Retinal pigment epithelial cell (primary cell): ENCODE measurements at places on chromosomes 1 and 21.

GRCh38 chr1:209355415-209355814, 228.1 kb upstream of the CAMK1G start:
- no peak for DNase-seq

GRCh38 chr1:31436596-31437432, 23.8 kb downstream of the SERINC2 start:
- DNase-seq, result no peak

- DNase-seq, result no peak
Observed at GRCh38 chr1:77831976-77832711, 52.7 kb downstream of the MIGA1 start.

GRCh38 chr1:56135864-56136147, 443.6 kb downstream of the PLPP3 start:
- no peak for DNase-seq

DNA sequence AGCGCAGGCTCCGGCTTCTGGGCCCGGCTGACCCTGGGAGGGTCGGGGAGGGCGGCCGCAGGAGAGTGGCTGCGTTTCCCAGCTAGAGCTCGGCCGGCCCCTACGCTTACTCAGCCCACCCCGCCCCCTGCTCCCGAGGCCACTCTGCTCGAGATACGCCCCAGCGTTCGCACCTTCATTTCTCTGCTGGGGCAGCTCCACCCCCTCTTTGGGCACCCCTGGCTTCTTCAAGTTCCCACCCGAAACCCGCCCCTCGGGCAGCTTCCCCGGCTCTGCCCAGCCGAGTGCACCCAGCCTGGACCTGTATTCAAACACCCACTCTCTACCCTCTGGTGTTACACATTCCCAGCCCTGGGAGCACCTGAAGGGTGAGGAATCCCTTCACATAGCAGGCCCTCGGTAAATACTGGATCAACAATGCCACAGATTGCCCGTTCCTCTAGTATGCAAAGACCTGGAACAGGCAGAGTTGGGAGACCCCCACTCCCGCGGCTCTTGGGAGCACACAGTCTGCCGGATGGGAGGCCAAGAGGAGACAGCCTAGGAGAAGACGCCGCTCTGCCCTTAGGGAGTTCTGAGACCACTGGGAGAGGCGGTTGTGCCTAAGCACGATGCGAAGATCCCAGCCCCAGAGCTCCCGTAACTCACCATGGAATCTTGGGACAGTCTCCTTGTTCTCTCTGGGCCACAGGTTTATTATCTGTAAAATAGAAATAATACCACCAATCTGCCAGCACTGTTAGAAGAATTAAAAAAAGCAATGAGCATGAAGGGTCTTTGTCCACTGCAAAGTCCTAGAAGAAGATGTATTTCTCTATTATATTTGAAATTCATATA, 566 bp upstream of the PAQR7 start:
- DNase-seq, result no peak

- DNase-seq, result no peak
Observed at GRCh38 chr1:100343897-100344296, 8.4 kb upstream of the CDC14A start.

GRCh38 chr1:17875171-17875881, 120.2 kb downstream of the ACTL8 start:
- no peak for DNase-seq
